ENCODE measurements at places on chromosomes 16 and 17.
A peak's percentile ranks its signal among the peaks of the same experiment; 100 is the strongest.

DNA sequence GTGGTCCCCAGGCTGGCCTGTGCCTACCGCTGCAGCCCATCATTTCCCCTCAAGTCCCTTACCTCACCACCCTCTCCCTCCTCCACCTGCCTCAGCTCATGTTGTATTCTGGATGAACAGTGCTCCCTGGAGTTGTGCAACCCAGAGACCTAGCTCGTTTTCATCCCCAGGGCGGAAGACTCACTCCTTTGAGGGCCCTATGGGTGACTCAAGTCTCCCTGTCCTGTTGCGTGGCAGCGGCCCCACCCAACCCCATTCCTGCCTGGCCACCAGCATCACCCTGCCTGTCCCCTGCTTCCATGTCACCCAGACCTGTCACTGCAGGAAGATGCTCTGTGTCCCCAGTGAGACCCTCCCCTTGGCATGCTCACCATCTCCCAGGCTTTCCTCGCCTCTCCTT is 3.3 kb downstream of the ALOX12B start:
- no peak for DNase-seq

DNA sequence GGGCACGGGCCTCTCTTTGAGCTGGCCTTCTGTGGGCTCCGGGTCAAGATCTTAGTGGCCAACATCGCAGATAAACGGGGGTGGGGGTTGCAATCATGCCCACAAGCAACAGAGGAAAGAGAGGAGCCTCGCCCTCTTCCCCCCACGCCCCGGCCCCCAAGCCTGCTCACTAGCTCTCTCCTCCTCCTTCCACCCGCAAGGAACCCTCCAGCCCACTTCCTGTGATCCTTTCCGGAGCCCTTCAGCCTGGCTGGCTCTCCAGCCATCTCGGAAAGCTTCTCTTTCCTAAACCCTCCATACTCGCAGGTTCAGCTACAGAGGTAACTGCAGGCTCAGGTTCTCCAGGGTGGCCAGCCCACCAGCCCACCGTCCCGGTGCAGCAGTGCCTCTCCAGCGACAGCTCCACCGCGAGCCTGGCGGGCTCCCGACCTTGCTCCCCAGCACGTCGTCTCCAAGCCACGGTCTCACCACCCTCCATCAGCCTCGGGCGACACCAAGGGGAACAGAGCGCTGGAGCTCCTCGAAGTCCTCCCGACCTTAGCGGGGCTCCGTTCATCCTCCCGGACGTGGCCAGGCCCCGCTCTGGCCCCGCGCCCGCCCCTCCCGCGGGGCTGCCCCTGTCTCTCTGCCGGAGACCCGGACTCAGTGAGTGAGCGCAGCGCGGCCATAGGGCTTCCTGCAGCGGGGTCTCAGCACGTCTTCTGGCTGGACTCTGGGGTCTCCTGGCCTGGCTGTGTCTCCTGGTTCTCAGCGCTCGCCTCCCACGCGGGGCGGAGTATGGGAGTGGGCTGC is 12.9 kb upstream of the ODF4 start:
- no peak for DNase-seq

GRCh38 chr16:81752225-81752875 is 26.7 kb upstream of the PLCG2 start:
- DNase-seq = peak; percentile 38

GRCh38 chr17:48055531-48056245 is 7.5 kb downstream of the NFE2L1 start:
- no peak for DNase-seq

GRCh38 chr16:75566758-75567255 is 628 bp downstream of the GABARAPL2 start:
- DNase-seq = no peak

DNA sequence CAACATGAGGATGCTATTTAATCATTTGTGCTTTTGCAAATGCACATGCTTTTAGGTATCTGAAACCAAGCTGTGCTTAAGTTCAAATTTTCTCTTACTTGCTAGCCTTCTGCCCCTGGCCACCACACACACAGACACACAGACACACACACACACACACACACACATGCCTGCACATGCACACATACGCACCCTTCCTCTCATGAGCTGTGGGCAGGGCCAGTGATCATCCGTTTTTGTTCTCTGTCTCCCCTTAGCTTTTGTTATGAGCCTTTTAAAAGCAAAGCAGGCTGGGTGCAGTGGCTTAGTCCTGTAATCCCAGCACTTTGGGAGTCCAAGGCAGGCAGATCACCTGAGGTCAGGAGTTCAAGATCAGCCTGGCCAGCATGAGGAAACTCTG is 34.2 kb downstream of the CD300LF start:
- DNase-seq = no peak

GRCh38 chr16:86044241-86044671 is 145.3 kb downstream of the IRF8 start:
- DNase-seq = no peak

DNA sequence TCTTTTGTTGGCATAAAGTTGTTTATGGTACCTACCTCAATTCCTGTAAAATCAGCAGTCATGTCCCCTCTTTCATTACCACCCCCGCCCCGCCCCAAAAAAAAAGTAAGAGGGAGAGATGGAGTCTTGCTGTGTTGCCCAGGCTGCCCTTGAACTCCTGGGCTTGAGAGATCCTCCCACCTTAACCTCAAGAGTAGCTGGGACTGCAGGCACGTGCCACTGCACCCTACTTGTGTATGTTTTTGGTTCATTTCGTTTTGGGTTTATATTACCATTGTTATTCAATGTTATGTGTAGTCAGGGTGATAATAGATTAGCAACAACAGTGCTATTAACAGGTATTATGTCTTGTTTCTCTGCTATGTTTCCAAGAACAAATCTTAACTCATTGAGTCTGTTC is 15.9 kb downstream of the TNRC6C start:
- no peak for DNase-seq

- DNase-seq = no peak
Measured at GRCh38 chr16:51864575-51864974, 682.4 kb downstream of the TOX3 start.

DNA sequence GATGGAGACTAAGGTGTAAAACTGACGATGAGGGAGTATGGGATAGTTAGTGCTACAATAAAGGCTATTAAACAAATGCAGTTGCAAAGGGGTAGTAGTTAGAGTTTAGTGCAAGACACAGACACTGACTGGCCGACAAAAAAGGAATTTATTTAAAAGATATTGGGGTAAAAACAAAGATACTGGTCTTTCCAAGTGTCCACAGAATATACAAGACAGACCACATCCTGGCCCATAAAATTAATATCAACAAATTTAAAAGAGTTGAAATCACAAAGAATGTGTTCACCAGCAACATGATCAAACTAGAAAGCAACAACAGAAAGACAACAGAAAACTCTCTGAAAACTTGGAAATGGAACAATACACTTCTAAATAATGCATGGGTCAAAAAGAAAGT is 54.7 kb downstream of the CFDP1 start:
- DNase-seq = no peak

DNA sequence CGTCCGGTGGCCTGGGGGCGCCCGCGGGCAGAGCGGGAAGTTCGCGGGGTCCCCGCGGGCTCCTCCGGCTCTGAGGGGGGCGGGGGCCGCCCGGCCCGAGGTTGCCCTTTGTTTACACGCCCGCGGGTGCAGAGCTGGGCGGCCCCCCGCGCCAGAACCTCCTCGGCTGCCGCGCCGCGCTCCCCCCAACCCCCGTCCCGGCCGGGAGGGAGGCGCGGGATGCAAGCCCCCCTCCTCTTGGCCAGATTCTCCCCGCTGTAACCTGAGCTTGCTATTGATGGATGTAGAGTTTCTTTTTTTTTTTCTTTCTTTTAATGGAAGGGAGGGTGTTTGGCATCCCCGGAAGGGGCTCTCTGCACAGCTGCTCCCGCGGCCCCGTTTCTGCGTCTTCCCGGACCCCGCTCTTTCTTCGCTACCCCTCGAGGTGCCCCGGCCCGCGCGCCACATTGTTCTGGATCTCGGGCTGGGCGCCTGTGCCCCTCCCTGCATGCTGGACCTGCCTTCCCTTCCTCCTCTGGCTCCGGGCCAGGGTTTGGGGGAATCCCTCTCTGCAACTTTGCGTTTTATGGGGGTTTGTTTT is 646 bp downstream of the CBX2 start:
- DNase-seq = no peak

DNA sequence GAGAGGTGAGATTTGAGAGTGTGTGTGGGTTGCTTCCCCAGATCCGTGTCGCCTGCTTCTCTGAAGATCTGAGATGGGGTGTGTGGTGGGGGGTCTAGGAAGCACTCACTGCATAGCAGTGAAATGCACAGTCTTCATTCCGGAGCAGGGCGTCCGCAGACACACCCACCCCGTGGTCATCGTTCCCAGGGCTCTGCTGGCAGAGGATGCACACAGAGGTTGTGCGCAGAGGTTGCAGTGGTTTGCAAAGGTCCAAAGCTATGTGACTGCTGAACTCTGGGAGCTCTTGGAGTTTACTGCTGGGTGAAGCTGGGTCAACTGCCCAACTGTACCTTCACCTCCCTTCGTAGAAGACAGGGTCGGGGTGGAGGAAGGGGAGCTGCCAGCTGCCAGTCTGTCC is 135.3 kb downstream of the SNX29 start:
- DNase-seq = no peak

GRCh38 chr16:76121636-76122035 is 155.6 kb upstream of the CNTNAP4 start:
- no peak for DNase-seq

GRCh38 chr16:11681556-11681955 is 13.3 kb downstream of the SNN start:
- DNase-seq = no peak

DNA sequence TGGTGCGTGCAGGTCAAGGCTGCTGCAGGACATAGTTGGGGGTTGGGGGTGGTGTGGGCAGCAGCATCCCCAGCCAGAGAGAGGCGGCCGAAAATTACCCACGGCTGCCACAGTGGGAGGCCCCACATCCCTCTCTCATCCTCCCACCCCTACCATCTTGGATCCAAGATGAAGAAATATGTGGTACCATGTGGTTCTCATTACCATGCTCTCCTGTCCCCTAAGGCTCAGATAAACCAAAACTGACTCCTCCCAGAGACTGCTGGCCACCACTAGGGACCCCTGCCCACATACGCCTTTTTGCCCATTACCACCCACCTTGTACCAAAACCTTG is 120.4 kb downstream of the HIC1 start:
- DNase-seq = no peak

GRCh38 chr17:48569674-48570324 is 8.4 kb downstream of the HOXB4 start:
- no peak for DNase-seq

- DNase-seq = no peak
Measured at GRCh38 chr16:27954191-27954590, 109.3 kb downstream of the GSG1L start.

DNA sequence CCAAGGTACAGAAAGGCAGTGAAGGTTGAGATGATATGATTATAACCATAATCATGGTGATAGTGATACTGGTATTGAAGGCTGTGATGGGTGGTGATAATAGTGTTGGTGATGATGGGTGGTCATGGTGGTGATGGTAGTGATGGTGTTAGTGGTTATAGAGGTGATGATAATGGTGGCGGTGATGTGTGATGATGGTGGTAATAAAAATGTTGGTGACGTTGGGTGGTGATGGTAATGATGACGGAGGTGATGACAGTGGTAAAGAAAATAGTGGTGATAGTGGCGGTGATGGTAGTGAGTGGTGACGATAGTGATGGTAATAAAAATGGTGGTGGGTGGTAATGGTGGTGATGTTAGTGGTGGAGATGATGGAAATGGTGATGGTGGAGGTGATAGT is 65.1 kb upstream of the KDM8 start:
- no peak for DNase-seq

GRCh38 chr16:55480228-55480655 is 1.2 kb downstream of the MMP2 start:
- DNase-seq = no peak

- DNase-seq = no peak
Measured at GRCh38 chr16:54462151-54462651, 175.6 kb upstream of the IRX3 start.

GRCh38 chr17:7204828-7205461 is 14.7 kb downstream of the DLG4 start:
- peak; percentile 62 for DNase-seq

DNA sequence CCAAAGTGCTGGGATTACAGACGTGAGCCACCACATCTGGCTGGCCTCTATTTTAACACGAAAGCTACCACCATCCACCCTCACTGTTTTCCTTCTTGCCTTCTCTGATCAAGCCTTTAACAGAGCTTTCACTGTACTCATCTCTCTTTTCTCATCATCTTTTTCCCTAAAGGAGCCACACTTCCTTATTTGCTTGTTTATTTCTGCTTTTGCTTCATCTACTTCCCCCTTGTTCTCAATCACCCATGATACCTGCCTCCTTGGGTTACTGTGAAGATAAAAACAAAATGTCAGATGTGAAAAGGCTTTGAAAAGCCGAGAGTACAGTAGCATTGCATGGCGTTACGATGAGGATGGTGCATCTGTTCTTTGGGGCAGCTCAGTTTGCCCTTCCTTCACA is 79.9 kb downstream of the ZNF18 start:
- no peak for DNase-seq

GRCh38 chr17:82830249-82830661 is 9.6 kb downstream of the ZNF750 start:
- no peak for DNase-seq

DNA sequence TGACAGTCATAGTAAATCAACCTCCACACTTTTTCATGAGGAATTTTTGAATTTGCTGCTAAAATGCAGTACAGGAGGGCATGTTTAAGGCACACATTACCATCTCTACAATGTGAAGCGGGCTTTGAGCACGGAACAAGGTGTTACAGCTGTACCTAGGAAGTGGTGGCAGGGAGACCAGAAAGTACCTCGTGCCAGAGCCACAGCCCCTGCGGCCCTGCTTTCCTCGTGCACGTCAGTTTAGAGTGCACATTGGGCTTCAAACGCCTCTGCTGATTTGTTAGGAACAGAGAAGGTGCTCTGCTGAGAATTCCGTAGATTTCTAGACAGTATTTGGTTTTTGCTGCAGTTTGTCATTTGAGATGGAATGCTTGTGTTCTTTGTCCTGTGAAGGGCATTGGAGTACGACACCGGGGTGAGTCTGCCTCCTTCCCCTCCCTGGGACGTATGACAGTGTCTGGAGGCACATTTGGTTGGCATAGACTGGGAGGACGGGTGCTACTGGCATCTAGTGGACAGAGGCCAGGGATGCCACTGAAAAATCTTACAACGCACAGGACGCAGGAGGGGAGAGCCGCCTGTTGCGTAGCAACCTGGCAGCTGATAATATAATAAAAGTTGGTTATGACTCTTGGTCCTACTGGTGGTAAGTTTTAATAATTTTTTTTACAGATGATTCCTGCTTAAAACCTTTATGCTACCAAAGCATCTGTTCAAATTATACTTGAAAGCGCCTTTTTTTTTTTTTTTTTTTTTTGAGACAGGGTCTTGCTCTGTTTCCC is 9.1 kb downstream of the FOXK2 start:
- no peak for DNase-seq

- DNase-seq = no peak
Measured at GRCh38 chr16:10578474-10579316, 1.7 kb downstream of the EMP2 start.

- no peak for DNase-seq
Measured at GRCh38 chr16:79287424-79287917, 313.1 kb downstream of the MAF start.

DNA sequence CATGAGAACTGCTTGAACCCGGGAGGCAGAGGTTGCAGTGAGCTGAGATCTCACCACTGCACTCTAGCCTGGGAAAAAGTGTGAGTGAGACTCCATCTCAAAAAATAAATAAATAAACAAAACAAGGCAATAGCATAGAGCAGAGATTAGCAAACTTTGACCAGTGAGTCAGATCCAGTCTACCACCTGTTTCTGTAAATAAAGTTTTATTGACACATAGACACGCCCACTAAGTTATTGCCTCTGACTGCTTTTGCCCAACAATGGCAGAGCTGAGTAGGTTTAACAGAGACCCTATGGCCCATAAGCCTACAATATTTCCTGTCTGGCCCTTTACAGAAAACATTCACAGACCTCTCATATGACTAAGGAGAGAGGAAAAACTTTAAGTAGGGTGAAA is 44.3 kb downstream of the XYLT1 start:
- DNase-seq = no peak
